Stimulated activated CD4-positive, alpha-beta T cell treated with anti-CD3 and anti-CD28 coated beads, TNF-alpha, amount 100 ng/mL, for 4 hours (primary cell): ENCODE measurements at places on chromosomes 6 and 20.

- no peak for DNase-seq
These were observed 93.2 kb upstream of the JARID2 start for GRCh38 chr6:15152700-15153099.

GRCh38 chr6:24982231-24982630 lies 46.5 kb upstream of the RIPOR2 start:
- no peak for DNase-seq

DNA sequence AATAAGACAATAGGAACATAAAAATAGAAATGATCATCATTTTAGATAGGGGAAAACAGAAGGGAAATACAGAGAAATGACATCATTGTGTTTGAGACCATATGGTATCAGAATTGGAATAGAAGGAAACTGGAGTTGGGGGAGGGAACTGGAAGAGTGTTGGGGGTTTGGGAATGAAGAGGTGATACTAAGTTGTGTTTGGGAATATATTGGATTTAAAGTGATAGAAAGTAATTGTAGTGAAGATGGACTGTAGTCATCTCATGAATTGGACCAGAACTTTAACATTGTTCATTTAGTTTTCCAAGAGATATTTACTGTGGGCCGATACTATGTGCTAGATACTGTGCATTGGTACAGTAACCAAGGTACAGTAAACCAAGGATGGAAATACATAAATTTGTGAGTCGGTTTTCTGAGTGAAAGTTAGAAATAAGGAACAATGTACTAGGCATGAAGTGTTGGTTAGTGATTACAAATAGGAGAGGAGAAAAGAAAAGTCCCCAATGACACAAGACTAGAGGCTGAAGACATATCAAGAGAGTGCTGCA lies 32.3 kb downstream of the KCNQ5 start:
- no peak for DNase-seq

GRCh38 chr6:42013134-42013516 lies 37.2 kb upstream of the TAF8 start:
- DNase-seq: no peak

DNA sequence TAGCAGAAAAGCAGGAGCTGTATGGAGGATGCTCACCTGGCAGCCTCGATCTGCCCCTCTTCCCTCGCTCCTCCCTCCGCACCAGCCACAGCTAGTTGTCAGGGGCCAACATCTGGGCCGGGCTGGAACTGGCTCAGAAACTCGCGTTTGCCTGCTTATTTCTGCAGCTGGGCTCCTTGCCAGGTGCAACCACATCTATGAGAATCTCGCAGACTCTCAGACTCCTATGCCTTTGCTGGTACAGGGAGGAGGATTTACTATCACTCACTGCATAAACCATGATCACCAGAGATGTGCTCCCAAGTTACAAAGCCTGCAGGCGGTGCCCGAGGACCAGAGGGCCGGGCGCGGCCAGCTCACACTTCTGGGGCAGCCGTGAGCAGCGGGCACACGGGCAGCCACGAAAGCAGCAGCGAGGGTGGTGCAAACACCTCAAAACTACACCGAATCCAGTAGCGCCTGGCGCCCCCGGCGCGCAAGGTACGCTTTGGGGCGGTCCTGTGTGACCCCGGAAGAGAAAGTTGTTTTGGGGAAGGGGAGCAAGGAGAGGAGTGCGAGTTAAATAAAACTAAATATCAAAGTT lies 577 bp upstream of the LRRC1 start:
- no peak for DNase-seq

GRCh38 chr6:169490246-169490641 lies 211.6 kb downstream of the WDR27 start:
- DNase-seq: no peak

- no peak for DNase-seq
These were observed 52.4 kb downstream of the L3MBTL3 start for GRCh38 chr6:130070792-130071191.
